ENCODE measurements at places on chromosomes 3 and 15.
A peak's percentile ranks its signal among the peaks of the same experiment; 100 is the strongest.

GRCh38 chr3:157683668-157684067 is 180.5 kb upstream of the VEPH1 start:
- DNase-seq, result no peak

- DNase-seq, result no peak
These were observed 7.4 kb upstream of the CHRNA3 start for GRCh38 chr15:78628227-78628626.

DNA sequence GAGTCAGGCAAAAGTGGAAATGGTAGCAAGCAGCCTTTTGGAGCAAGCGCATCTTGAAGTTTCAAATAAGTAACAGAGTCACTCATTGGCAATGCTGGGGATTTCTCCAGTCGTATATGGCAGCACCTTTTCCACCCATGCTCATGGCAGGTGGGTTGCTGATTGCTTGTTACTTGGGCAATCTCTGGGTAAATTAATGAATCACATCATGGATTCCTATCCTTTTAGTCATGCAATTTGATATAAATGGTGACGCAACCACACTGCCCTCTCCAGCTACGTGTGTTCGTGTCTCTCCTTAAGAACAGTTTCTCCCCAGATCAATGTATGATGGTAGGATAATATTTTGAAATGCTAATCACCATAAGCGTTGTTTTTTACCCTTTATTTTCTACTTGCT is 339.9 kb upstream of the KCNH8 start:
- DNase-seq, result no peak

DNA sequence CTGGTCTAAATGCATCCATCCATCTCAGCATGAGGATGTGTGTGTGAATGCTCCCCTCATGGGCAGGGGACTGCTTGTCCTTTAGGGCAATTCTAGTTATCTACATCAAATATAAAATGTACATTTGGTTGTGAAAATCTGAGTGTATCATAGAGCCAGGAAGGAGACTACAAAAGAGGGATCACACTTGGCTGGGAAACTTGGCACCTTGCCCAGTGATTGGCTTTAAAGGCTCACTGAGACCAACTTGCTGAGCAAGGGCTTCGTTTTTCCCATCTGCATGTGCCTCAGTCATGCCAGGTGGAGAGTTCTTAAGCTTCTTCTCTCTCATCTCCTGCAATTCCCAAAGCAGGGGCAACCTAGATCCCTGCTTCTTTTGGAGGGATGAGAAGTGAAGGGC is 5.2 kb downstream of the CAPN3 start:
- peak; percentile 84 for DNase-seq

GRCh38 chr3:177694316-177694715 is 497.0 kb upstream of the TBL1XR1 start:
- no peak for DNase-seq

GRCh38 chr3:56737006-56737405 is 53.9 kb upstream of the TASOR start:
- DNase-seq, result no peak

- no peak for DNase-seq
These were observed 36.6 kb upstream of the THSD4 start for GRCh38 chr15:71078506-71079207.

DNA sequence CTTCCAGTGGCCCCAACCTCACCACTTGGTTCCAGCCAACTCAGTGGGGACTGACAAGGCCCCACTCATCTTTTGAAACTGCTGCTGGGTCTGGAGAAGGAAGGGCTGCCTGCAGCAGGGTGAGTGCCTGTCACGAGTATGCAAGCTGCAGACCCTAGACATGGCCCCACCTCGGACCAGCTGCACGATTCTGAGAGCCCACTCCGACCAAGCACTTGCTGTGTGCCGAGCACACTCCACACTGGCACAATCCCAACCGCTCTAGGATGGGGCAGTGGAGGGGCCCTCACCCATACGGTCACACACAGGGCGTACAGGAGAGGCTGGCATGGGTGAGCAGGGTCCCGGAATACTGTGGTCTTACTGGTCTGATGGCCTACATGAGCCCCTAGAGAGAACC is 8.0 kb upstream of the PLXND1 start:
- DNase-seq, result no peak

GRCh38 chr15:77870195-77871065 is 207.1 kb downstream of the TBC1D2B start:
- peak; percentile 10 for DNase-seq

DNA sequence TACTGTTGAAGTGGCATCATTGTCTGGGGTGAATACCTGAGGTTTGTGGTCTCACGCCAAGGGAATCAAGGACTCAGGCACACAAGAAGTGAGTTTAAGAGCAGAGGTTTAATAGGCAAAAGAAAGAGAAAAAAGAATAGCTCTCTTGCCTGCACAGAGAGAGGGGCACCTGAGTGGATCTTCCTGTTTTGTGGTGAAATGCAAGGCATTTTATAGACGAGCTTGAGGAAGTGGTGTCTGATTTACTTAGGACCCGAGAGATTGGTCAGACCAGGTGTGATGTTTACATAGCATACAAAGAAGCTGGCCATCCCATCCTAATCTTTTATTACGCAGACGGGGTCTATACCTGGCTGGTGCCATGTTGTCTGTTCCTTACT is 13.2 kb downstream of the CCR5 start:
- no peak for DNase-seq

- no peak for DNase-seq
These were observed 526.8 kb upstream of the CCDC54 start for GRCh38 chr3:106850437-106850836.

- no peak for DNase-seq
These were observed 79.9 kb downstream of the MYH15 start for GRCh38 chr3:108430540-108430939.

DNA sequence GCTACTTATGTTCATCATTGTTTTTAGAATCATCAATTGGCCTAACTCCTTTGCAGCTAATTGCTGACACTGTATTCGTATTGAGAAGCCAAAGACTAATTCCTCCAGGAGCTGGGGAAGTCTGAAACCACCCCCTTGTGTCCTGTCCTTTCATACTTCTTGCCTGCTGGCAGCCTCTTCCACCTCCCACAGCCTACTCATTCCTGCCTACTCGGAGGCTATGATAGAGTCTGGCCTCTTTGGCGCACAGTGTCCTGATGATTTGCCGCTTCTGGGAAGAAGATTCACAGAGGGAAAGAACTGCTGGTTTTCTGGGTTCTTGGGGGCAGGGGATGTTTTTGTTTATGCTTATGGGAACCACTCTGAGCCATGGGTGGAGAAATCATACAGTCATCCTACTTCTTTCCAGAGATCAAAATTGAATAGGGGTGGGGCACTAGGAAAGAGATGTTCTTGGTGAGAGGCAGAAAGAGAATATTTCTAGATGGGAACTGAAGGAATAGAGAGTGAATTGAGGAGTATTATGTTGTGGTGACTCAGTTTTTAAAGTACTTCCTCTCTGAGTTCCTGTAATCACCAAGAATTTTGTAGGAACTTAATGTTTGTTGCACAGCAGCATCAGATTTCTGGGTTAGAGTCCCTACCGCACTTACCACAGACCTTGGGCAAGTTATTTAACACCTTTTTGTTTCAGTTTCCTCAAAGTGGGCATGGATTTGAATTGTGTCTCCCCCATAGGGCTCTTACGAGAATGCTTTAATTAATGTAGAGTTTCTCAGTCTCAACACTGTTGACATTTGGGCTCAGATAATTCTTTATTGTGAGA is 22.1 kb upstream of the SCAANT1 start:
- no peak for DNase-seq

DNA sequence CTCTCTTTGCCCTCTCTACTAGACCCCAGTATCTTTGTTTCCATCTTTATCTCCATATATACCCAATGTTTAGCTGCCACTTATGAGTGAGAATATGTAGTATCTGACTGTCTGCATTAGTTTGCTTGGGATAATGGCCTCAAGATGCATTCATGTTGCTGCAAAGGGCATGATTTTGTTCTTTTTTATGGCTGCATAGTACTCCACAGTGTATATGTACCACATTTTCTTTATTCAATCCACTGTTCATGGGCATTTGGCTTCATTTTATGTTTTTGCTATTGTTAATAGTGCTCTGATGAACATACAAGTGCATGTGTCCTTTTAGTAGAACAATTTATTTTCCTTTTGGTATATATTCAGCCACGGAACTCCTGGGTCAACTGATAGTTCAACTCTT is 671.5 kb upstream of the GRM7 start:
- no peak for DNase-seq

GRCh38 chr15:37291920-37292319 is 191.6 kb upstream of the MEIS2 start:
- DNase-seq, result no peak

- no peak for DNase-seq
These were observed 28.1 kb upstream of the GRIP2 start for GRCh38 chr3:14568269-14568668.
